ENCODE measurements at places on chromosomes 6 and 20. TPM values are rescaled to one million over a fixed set of nuclear protein-coding genes. Genes with fewer than 3 reads are reported as not detected.

The MUCL3 gene
- polyA plus RNA-seq, result not detected

The PTCRA gene
- polyA plus RNA-seq, result not detected

GRCh38 chr6:26431258-26432172 is 8.8 kb upstream of the BTN3A3 start:
- DNase-seq, result no peak

- DNase-seq, result no peak
Observed at GRCh38 chr20:62606016-62606415, 36.3 kb upstream of the SLCO4A1 start.

DNA sequence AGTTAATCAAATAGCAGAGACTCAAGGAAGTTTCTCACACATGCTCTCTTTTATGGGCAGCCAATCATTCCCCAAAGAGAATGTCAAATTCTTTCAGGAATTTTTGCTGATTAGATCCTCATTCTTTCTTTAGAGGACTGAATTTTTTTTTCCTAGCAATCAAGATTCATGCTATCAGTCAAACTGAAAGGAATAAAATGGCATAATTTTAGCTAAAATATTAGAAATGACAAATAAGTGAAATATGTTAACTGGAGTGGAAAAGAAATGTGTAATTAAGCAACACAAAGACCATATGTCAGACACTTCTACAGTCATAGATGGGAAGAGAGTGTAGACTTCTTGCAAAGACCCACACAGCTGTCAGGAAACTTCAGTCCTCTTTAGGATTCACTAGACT is 242.3 kb upstream of the RNF217 start:
- DNase-seq, result no peak
